NCI-H2029 treated with DMSO at 0.1 percent for 48 hours (cell line): ENCODE measurements at places on chromosomes 12 and 14.
A peak's percentile ranks its signal among the peaks of the same experiment; 100 is the strongest.

GRCh38 chr12:90111791-90112580 is 403.3 kb upstream of the ATP2B1 start:
- no peak for DNase-seq

GRCh38 chr14:83164591-83164990 is 1630.9 kb upstream of the SEL1L start:
- no peak for DNase-seq

DNA sequence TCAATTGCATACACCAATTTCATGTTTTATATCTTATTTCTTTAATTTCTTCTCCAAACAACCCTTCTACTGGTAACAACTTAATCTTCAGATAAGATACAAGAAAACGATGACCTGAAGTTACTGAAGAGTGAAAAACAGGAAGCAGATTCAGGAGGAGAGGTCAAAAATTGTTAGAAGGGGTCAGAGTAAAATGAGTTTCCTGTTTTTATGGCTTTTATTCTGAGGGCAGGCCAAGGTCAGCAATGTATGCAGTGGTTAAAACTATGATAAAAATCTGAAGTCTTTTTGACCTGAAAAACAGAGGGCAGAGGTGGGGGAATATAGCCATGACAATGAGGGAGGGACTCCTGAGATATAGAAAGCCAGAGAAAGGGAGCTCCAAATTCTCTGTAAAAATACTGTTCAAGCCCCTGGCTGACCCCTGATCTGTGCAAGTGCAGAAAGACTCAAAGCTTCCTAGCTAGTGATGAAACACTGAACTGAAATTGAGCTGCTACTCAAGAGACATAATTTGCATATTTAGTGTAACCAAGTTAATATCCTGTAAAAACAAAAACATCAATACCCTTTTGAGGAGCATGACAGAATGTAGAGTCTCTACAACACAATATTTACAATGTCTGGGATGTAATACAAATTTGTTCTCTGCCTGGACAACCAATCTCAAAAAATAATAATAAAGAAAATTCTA is 514.3 kb upstream of the SEL1L start:
- DNase-seq = no peak

- DNase-seq = no peak
Observed at GRCh38 chr14:44701563-44702263, 194.6 kb upstream of the FSCB start.

DNA sequence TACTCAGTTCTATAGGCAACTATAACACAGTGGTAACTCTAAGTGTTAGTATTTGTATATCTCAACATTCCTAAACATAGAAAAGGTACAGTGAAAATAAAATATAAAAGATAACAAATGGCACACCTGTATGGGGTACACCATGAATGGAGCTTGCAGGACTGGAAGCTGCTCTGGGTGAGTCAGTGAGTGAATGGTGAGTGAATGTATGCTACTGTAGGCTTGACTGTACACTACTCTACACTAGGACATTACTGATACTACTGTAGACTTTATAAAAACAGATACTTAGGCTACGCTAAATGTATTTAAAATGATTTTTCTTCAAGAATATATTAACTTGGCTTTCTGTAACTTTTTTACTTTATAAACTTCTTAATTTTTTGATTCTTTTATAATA is 25.5 kb downstream of the TEAD4 start:
- DNase-seq = no peak

- DNase-seq = no peak
Observed at GRCh38 chr14:48735607-48736006, 850.6 kb downstream of the RPS29 start.

- no peak for DNase-seq
Observed at GRCh38 chr12:52390739-52391617, 5.5 kb upstream of the KRT84 start.

GRCh38 chr14:97777622-97778355 is 980.6 kb downstream of the VRK1 start:
- DNase-seq = no peak

- no peak for DNase-seq
Observed at GRCh38 chr14:90687680-90688079, 128.6 kb downstream of the TTC7B start.

- DNase-seq = no peak
Observed at GRCh38 chr14:90488256-90488655, 91.4 kb downstream of the CALM1 start.

- DNase-seq = no peak
Observed at GRCh38 chr14:81305743-81306142, 85.0 kb upstream of the GTF2A1 start.

- no peak for DNase-seq
Observed at GRCh38 chr12:1808798-1809480, 11.4 kb upstream of the LRTM2 start.

DNA sequence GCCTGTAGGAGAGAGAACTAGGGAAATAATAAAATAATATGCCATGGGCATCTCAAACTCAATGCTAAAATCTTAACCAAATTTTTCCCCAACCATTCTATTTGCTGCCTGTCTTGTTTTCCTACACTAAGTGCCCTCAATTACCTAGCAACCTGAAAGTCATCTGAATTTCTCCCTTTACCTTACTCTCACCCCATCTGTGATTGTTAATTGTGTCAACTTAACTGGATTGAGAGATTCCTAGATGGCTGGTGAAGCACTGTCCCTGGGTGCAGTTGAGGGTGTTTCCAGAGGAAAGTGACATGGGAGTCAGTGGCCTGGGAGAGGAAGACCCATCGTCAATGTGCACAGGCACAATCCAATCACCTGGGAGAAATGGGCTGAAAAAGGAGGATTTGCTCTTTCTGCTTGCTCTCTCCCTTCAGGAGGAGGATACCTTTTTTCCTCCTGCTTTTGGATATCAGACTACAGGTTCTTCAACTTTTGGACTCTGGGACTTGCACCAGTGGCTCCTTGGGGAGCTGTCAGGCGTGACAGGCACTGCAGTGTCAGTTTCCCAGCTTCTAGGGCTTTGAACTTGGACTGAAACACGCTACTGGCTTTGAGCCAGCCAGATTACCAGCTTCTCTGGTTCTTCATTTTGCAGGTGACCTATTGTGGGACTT is 100.1 kb downstream of the PPP1R12A start:
- DNase-seq = peak; percentile 43

GRCh38 chr12:57149245-57149900 is 2.0 kb upstream of the LRP1-AS start:
- peak; percentile 51 for DNase-seq

DNA sequence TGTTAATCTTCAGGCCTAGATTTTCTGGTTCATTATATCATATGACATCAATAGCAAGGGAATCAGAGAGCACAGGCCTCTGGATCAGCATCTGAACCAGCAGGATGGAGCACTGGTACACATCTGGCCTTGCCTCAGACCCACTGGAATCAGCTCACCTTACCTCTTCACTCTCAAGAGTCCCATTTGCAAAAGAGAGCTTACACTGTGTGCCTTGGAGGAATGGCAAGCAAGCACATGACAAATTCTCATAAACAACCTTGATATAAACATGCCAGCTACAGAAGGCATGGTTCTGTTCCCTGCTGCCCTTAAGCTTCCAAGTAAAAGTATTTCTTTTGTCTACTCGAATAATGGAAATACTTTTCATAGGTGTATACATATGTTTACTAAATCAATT is 128.6 kb upstream of the CPM start:
- no peak for DNase-seq

GRCh38 chr12:77592836-77593235 is 237.9 kb upstream of the NAV3 start:
- DNase-seq = no peak

GRCh38 chr14:61761557-61761956 is 663 bp upstream of the SNAPC1 start:
- DNase-seq = peak; percentile 69

DNA sequence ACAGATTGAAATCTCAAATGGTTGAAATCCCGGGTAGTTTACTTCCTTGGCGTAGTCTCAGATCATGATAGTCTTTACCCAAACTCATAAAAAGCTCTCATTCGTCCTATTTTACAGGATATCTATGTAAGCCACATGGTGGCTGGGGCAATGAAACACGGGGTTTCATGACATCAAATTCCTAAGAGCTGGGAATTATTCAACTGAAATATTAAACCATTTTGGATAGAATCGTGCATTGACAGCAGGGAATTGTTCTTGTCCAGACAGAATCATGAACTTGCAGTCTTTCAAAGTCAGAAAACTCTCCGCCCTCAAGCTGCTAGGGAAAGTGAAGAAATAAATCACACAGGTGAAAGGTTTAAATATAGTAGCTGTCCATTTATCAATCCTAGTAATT is 33.2 kb upstream of the PRKAB1 start:
- no peak for DNase-seq

DNA sequence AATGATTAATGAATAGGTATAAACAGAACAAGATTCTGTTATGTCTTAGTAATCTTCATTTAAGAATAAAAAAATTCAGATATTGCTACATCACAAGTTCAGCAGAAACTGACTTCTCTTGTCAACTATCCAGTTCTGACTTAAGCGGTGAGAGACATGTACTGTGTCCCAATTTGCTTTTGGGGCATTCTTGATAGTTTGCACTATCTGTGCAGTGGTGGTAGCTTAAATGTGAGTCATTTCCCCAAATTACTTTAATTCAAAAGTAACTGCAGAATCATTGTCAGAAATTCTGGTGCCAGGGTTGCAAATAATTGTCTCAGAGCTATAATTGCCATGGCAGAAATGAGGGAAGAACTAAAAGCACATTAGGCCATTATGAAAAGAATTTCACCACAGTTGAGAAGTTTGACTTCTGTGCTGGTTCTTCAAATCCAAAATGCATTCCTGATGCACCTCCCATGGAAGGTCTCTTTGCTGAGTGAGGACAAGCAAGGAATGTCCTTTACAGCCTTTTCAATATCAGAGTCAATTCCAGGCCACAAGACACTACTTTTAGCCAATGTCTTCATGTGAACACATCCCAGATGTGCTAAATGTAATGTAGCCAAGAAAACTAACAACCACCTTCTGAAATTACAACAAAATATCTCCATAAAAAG is 304.7 kb downstream of the SSPN start:
- no peak for DNase-seq

DNA sequence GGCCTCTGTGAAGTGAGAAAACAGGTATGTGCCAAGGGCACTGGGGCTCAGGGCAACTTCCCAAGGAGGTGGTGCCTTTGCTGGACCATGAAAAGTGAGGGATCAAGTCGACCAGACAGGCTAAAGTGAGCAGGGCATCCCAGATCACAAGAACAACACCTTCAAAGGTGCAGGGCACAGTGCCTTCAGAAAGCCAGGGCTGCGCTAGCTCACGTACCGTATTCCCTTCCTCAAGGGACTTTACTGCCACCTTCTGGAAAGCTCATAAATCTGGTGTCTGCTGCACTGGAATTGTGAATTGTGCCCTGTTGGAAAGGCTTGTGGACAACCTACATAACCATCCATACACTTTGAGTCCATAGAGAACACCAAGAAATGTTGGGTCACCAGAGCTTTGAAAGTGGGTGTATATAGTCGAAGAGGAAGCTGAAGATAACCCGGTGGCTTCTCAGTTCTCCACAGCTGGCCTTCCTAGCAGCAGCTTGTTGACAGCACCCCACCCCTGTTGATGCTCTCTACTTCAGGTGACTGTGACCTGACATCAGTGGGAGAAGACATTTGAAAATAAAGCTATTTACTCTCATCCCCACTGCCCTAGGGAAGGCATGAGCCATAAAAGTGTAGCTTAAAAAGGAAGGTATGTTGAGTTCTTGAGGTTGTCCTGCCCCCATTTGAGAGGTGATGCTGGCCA is 24.5 kb downstream of the FIGNL2 start:
- peak; percentile 76 for DNase-seq

GRCh38 chr12:20339060-20339459 is 29.3 kb upstream of the PDE3A start:
- DNase-seq = no peak

GRCh38 chr14:92582706-92583452 is 69.3 kb downstream of the RIN3 start:
- DNase-seq = no peak

- peak; percentile 97 for DNase-seq
Observed at GRCh38 chr12:123237646-123238329, 4.6 kb downstream of the MTRFR start.

- DNase-seq = peak; percentile 45
Observed at GRCh38 chr12:67482751-67483661, 165.5 kb upstream of the DYRK2 start.

DNA sequence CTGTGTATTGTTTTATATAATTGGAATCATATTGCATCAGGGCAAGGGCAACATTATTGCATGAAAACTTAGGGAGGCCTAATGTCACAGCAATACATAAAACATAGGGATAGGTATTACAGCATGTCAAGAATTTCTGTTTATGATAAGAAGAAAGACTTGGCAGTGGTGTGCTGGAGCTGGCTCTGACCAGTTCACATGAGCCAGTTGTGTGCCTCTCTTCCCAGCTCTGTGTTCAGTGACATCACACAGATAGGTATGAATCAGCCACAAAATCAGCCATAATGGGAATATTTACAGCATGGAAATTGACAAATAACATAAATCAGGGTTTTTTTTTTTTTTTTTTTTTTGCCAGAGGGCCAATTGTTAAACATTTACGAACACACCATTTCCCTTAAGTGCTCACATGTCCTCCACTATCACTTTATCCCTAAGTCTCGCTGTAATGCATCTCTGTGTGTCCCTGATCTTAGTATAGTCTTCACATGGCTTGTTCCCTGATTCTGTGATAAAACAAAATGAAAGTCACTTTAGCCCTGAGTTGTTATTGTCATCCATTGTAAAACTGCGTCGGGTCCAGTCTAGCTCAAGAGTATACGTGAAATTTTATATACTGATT is 31.9 kb upstream of the ACSM4 start:
- no peak for DNase-seq

GRCh38 chr14:76929927-76930326 is 98.6 kb downstream of the IRF2BPL start:
- DNase-seq = peak; percentile 17

- DNase-seq = no peak
Observed at GRCh38 chr12:91413581-91414546, 231.2 kb upstream of the DCN start.

- no peak for DNase-seq
Observed at GRCh38 chr14:37678916-37679315, 83.5 kb downstream of the TTC6 start.

DNA sequence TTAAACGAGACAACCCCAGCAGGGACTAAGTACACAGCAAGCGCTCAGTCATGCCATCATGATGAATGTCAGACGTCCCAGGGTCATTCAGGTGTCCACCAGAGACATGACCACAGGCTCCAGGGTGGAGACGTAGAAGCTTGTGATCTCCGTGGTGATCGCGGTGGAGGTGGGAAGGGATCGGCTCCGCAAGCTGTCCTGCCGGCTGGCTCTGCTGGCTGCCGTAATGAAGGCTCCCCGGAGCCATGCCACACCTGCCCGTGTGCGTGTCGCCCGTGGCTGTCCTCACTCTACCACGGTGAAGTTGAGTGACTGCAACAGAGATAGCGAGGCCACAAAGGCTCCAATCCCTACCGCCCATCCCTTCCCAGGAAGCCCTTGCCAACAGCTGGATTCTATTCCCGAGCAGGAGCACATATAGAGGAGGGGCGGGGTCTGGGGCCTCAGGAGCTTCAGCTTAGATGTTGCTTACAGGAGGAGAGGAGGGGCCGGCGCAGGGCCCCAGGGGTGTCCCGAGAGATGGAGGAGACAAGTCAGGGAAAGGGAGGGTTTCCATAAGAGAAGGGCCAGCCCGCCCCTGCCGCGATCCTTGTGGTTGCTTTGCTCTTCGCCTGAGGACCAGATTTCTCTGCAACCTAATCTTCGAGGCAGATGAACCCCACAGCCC is 332.6 kb upstream of the SFSWAP start:
- no peak for DNase-seq
